ENCODE measurements at places on chromosomes 3 and 15.

- no peak for DNase-seq
Observed at GRCh38 chr3:78912687-78913086, 855.1 kb downstream of the ROBO1 start.

- no peak for DNase-seq
Observed at GRCh38 chr15:97967881-97968280, 7.4 kb downstream of the ARRDC4 start.

- no peak for DNase-seq
Observed at GRCh38 chr3:30751610-30752299, 142.7 kb downstream of the GADL1 start.

DNA sequence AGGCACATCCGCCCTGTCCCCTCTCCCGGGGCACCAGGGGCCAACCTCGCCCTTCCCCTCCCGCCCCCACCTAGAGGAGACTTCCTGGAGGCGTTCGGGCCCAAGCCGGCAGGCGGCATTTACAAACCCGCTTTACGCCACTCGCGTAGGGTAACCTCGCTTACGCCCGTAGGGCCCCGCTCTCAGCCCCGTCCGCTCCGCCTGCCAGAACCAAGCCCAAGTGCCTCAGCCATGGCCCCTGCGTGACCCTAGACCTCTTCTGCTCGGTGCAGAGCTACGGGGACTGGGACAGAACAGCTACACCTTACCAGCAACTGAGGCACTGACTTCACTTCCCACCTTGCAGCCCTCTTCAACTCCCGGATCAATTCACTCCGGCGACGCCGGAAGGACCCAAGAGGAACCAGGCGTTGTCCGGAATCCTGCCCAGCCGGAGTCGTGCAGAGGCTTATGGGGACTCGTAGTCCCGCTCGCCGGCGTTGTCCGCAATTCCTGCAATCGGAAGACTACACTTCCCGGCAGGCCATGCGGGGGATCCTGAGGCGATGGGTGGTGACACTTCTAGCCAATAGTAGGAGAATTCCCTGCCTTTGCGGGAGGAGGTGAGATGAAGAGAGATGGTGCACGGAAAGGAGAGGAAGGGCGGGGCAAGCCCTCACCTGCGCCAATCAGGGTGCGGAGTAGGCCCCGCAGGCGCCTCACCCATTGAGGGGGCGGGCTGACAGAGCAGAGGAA, at the start of gene PDCD10:
Gene PDCD10, minus strand, starts transcription at position 395 of the 735 bp plus-strand sequence. CDS start 14,735 bp downstream, outside the sequence.
- peak; percentile 98 for DNase-seq

- no peak for DNase-seq
Observed at GRCh38 chr3:161081633-161082032, 23.5 kb downstream of the B3GALNT1 start.

- no peak for DNase-seq
Observed at GRCh38 chr15:78446551-78446950, 8.5 kb downstream of the IREB2 start.

GRCh38 chr15:27219636-27220035, 248.7 kb downstream of the GABRG3 start:
- no peak for DNase-seq

DNA sequence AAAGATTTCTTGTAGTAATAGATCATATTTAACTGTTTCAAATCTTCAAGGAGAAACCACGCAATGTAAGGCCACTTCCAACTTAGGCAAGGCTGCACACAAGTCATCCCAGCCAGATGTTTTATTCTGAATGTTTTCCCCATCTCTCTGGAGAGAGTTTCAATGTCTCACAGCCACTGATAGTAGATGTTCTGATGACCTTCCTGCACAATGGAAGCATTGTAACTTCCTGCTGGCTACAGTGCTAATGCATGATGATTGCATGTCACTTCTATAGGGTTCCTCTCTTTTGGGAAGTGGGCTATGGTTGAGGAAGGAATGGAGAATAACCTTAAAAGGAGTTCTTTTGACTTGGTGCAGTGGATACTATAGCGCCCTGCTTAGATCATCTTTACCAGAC, 328.0 kb downstream of the ZNF621 start:
- DNase-seq = no peak

DNA sequence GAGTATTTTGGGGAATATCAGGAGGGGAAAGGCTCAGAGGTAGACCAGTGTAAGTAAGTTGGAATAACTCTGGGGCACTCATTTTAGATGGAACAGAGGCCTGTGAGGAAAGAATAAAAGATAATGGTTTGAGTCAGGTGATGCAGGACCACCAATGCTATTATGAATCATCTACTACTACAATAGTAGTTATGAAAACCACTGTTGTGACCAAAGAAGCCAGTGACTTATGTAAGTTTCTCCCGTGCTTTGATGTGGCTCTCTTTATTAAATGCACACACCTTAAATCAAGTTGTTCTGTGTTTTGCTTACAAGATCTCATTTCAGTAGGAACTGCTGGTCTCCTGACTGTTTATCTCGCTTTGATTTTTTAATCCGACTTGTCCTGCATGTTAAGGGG, 13.1 kb upstream of the GUCA1C start:
- DNase-seq = no peak

GRCh38 chr3:114272271-114272670, 21.6 kb upstream of the TIGIT start:
- DNase-seq = no peak

- no peak for DNase-seq
Observed at GRCh38 chr3:153003441-153003840, 158.6 kb upstream of the RAP2B start.

- peak; percentile 14 for DNase-seq
Observed at GRCh38 chr3:149553781-149554451, 79.4 kb downstream of the TM4SF4 start.

DNA sequence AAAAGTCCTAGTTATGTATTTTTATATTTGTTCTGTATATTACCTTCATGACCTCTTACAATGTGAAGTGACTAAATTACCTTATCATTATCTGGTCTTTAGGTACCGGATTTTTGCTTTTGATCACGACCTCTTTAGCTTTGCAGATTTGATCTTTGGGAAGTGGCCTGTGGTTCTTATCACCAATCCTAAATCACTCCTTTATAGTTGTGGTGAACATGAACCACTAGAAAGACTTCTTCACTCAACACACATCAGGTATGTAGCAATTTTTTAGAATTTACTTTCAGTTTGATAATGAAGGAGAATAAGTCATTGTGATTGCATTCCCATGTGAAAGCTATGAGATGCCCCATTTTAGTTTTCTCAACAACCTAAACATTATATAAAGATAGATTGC, 18.3 kb downstream of the TMEM62 start:
- DNase-seq = no peak

- no peak for DNase-seq
Observed at GRCh38 chr3:136624371-136624770, 127.8 kb downstream of the STAG1 start.

DNA sequence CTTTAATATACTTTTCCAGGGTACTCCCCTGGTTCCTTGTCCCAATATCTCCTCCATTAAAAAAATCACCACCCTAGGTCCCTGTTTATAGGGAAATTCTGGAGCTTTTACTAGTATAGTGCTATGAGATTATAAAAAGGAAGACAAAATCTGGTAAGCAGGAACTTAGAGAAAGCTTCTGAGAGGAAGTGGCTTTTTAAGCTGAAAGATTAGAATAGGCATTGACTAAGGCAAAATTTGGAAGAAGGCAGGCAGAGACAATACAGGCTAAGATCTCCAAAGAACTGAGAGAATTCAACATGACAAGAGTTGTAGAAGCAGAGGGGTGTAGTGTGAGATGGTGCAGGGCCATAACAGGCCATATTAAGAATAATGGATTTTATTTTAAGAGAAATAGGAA, 25.8 kb downstream of the SGO1 start:
- no peak for DNase-seq

DNA sequence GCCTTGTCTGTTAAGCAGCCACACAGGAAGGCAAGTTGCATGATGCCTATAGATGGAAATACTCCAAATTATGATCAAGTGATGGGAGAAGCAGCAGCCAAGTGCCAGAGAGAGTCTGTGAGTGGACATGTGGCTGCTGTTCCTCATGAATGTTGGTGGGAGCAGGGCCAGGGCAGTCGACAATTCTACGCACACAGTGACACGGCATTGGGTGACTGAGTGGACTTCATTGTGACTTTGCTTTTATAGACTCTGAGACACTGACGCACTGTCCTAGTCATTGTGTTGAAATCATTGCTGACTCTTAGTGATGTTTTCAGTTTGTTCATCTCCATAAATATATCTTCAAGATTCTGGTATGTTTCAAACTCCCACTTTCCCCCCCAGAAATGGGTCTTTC, 246.3 kb upstream of the SEMA6D start:
- DNase-seq = no peak

- no peak for DNase-seq
Observed at GRCh38 chr15:77654975-77655374, 22.3 kb upstream of the LINGO1 start.

DNA sequence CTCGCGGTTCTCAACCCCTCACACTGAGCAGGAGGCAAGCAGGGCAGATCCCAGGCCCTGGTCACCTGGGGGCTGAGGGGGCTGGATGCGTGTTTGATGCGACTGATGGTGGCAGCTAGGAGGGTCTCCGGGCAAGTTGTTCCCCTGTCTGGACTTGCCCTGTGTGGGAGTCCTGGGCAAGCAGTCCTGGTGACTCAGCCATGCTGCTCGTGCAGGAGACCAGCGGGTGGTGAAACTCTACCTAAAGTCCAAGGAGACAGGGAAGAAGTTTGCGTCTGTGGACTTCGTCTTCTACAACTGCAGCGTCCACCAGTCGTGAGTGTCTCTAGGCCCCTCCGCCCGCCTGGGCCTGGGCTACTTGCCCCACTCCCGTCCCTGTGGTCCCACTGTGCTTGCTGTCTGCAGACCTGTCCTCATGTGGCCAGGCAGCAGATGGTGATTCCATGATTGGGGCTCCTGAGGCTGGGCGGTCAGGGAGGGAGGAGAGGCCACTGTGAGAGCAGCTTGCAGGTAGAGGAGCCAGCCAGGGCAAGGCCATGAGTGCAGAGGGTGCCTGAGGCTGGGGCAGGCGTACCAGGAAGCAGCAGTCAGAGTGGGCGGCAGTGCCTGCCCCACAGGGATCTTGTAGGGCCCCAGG, 23.1 kb downstream of the PLXNA1 start:
- DNase-seq = no peak

- no peak for DNase-seq
Observed at GRCh38 chr3:86547692-86548091, 443.3 kb downstream of the VGLL3 start.

GRCh38 chr3:188400494-188401243, 246.7 kb downstream of the LPP start:
- no peak for DNase-seq

DNA sequence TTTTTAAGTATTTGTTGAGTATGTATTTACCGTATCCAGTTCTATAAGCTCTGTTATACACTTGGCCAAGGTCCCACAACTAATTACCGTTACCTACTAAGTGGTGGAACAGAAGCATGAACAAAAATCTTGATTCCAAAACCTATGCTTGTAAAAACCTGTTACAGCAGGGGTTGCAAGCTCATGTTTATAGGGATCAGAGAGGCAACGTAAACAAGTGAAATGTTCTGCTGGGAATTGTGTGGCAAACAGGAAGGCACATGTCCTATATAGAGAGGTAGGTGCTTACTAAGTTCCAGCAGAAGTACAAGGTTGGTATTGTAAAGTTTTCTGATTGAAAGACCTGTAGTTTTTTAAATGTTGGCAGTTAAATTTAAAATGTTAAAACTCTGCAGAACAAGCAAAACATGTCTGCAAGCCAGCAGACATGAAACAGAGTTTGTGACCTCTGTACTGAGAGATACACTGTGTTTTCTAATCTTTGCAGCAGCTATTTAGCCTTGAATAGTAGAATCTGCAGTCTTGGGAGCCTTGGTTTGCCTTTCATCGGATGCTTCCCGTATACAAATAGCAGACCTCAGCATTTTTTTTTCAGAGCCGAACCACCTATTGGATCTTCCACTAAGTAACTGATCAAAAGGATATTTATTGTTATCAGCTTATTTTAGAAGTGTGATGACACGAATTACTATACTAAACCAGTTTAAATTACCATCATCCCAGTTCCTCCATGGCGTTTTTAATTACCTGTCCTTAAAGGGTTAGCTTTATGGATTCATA, 11.4 kb downstream of the IREB2 start:
- no peak for DNase-seq

DNA sequence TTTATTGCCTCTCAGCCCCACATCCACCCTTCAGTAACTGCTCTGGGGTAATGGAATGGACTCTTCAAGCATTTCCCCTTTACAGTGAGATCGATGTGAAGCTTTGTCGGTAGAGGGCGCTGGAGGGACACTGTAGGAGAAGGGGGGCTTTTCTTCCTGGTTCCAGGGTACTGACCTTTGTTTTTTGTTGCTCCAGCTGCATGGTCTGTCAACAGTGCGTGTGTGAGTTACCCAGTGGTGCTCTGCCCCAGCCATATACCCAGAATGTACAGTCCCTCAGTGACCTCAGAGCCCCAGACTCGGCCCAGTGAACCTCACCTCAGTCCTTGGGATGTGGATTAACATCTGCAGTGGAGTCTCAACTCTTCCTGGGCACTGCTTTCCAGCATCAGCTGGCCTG, 180.3 kb upstream of the TSC22D2 start:
- no peak for DNase-seq

DNA sequence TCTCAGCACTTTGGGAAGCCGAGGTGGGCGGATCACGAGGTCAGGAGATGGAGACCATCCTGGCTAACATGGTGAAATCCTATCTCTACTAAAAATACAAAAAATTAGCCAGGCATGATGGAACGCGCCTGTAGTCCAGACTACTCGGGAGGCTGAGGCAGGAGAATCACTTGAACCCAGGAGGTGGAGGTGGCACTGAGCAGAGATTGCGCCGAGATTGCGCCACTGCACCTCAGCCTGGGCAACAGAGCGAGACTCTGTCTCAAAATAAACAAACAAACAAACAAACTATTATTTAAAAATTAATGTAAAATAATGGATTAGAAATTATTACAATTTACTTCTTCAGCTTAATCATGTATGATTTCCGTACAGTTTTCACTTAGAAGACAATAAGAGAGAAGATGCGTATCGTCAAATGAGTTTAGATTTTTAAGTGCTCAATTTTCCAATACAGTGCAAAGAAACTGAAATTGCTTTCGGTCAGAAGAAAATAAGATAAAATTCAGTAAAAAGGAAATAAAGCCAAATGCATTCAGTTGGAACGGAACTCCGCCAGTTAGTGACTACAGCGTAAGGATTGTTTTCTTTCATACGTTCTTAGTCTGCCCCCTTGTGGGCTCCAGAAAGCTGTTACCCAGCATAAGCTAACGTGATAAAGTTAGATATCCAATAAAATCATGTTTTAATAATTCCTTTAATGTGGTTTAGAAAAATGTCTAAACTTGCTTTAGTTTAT, 24.8 kb downstream of the AADAC start:
- no peak for DNase-seq

DNA sequence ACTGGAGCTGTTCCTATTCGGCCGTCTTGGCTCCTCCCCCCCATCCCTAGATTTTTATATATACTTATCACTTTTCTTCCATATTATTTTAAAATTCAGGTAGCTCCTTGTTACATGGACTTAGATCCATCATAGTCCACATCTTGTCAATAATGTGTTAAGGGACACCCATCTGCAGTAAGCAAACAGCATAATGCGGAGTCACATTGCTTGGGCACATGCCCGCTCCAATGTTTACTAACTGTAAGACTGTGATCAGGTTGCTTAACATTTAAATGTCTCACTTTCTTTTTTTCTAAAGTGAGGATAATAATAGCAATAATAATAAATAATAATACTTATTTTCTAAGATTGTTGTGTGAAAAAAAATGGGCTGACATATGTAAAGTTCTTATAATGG, 303.2 kb upstream of the SOX14 start:
- DNase-seq = no peak
